SW 1271 (cell line): ENCODE measurements at places on chromosomes 12 and 14.

DNA sequence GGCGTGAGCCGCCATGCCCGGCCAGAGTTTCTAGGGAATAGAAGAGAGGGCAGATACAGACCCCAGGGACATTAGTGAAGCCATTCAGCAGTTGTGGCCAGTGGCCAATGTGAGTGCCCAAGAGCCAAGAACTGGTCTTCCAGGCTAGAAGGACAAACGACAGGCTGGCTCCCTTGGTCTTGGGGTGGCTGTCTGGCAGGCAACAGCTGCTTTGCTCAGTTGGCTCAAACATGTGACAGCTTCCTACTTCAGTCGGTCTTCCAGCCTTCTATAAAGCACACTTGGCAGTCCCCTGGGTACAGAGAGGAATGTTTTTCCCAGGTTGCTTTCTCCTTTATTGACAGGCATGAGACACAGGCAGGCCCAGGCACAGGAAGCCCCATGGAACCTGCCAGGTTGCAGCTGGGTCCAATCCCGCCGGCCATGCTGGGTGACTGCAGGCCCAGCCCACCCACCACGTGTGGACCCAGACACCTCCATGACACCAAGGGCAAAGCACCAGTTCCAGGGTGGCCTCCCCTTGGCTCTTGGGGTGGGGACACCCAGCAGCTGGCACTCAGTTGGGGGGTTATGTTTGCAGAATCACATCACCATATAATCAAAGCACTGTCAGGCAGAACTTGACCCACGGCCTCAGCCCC lies 15.4 kb downstream of the CHGA start:
- no peak for DNase-seq

GRCh38 chr14:89284333-89285058 lies 132.5 kb downstream of the FOXN3 start:
- DNase-seq: no peak

- DNase-seq: no peak
Measured at GRCh38 chr14:88321692-88322503, 1.2 kb downstream of the KCNK10 start.

DNA sequence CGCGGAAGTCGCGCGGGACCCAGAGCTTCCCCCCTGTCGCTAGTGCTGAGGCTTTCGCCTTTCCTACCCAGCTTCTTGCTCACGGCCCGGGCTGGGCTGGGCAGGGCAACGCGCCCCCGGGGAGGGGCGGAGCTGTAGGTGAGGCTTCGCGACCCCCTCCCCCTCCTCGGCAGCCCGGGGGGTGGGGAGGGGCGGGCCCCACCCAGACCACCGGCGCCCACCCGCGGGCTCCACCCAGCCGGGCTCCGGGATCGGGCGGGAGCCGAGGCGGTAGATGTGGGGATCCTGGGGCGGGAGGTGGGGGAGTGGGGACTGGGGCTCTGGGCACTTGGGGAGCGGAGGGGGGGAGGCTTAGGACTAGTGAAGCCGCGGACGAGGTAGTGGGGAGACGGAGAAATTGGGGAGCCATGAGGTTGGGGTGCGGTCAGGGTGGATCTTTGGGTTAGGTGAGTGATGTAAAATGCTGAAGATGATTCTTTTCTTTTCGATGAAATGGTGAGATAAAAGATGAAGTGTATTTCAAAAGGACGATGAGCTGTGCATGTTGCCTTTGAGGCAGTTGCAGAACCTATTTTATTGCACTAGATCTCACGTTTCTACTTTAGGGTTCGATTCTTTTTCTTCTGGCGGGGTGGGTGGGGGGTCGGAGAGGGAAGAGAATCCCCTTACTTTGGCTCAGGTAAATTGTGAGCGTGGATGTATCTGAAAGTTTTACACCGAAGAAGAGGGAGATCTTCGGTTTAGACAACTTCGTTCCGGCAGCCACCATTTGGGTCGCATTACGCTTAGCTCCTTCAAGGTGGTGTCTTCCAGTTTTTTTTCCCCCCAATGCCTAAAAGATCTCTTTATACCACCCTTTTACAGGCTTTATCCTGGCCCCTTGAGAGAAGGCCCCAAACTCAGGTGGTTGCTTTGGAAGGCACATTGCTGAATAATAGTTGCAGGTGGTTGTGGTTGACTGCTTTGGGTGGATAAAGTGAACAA lies 619 bp downstream of the ERC1 start:
- DNase-seq: no peak

- DNase-seq: no peak
Measured at GRCh38 chr14:72472845-72473244, 421.1 kb downstream of the DPF3 start.

GRCh38 chr12:13148485-13148847 lies 45.0 kb upstream of the GSG1 start:
- no peak for DNase-seq

DNA sequence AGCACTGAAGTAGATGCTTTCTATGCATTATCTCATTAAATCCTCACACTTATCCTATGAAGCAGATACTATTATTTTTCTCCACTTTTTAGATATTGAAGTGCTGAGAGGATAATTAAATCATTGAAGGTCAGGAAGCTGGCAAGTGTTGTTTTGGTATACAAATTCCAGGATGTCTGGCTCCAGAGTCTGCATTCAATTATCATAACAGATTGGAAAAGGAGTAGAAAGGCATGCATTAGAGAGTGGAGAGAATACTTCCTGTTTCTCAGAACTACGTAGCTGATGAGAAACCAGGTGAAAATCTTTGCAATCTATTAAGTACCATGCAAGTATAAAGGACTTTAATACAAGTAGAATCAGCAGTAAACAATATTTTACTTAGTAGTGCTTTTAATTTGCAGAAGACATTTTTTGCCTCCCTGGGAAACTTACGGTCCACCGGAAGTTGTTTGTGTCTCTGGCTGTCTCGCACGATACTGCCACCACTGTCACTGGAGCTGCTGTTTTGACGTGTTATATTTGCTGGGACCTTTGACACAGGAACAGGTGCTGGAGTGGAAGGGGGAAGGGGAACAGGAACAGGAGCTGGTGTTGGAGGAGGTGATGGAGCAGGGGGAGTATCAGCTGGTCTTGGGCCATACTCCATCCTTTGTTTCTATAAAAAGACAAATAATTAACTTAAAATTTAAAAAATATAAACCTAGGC lies 158.0 kb downstream of the EPS8 start:
- no peak for DNase-seq

- DNase-seq: no peak
Measured at GRCh38 chr12:51714666-51715065, 123.6 kb downstream of the SCN8A start.

DNA sequence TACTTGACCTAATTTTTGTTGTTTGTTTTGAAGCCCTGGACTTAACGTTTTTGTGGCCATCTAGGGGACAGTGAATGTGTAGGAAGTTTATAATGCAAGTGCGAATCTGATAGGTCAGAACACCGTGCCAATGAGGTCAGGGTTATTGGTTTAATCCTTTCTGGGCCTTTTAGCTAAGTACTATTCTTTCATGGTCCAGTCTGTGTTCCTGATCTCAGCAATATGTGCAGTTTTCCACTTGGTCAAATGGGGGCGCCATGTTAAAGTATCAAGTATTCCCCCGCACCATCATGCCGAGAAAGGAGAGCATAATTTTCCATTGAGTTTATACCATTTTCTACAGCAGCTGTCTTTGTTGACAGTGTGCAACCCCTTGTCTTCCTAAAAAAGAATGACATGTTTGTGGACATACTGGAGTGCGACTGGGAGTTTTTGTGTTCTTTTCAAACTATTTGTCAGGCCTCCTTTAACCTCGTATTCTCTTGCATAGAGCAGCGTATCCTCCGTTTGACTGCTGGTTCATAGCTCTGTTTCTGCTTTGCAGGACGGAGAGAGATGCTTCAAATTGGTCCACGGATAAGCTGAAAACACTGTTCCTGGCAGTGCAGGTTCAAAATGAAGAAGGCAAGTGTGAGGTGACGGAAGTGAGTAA lies 1.3 kb downstream of the AHSA1 start:
- peak; percentile 20 for DNase-seq

DNA sequence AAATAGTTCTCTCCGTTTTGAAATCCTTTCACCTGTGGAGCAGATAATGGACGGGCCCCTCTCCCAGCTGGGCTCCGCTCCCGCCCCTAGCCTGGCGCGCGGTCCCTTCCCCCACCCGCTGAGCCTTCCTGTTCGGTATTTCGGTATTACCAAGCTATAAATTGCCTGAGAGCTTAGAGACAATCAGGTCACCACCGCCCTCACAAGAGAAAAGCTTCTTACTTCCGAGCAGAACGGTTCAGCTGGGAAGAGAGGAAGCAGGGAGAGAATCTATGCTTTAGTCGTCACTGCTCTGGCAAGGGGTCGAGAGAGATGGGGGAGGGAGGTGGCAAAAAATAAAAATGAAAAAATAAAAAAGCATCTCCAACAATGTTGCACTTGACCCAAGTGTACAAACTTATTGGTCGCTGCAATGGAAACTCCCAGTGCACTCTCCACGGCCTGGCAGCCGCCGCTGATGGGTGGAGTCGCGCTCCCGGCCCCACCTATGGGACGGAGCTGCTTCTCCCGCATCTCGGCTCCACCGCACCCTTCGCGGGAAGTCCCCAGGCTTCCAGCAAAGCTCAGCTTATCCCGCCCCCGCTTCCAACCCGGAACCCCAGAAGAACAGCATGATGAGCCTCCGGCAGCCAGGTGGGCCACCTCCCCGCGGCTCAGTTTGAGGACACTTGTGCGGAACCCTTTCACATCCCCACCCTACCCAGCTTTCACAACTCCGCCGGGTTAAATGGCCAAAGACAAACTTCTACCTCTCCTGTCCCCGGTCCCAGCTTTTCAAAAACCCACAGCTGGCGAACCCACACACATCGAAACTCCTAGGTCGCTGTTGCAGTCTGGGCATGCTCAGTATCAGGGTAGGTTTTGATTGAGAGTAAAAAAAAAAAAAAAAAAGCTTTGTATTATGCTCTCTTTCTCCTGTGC lies 832 bp upstream of the SYT1 start:
- no peak for DNase-seq

GRCh38 chr12:69545081-69545480 lies 40.2 kb upstream of the CCT2 start:
- DNase-seq: no peak

- no peak for DNase-seq
Measured at GRCh38 chr14:65387628-65388027, 24.9 kb upstream of the FUT8 start.

DNA sequence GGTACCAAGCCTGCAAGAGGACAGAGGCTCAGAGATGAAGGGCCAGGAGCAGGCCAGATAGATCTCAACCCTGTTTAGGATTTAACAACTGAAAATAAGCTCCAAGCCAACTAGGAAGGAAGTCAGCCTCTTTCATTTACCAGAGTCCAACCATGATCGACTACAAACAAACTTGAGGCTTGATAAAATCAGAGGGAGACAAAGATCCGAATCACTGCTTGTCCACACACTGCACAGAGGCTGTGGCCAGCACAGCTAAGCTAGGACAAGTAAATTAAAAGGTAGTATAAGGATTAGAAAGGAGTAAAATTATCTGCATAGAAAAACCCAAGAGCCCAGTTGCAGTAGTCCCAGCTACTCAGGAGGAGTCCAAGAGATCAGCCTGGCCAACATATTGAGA lies 40.3 kb downstream of the FAM222A start:
- no peak for DNase-seq

- DNase-seq: no peak
Measured at GRCh38 chr14:76274324-76274723, 101.6 kb upstream of the ESRRB start.

GRCh38 chr12:105464406-105464805 lies 133.9 kb downstream of the C12orf75 start:
- no peak for DNase-seq
